ENCODE measurements at places on chromosomes 2 and 18.

DNA sequence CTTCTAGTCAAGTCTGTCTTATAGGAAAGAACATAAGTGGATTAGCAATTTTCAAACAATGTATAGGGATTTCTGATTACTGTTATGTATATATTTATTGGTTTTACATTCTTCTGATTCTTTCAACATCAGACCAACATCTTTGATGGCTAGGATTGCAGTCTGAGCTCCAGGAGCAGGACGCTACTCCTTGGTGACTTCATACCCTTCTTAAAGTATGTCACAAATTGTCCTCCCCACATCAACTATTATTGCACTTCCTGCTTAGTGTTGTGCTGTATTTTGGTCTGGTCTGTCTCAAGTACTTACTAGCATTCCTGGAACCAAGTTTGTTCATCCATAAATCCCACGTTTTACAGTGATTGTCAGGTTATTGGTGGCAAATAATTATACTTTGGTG lies 49.0 kb downstream of the MAP2 start:
- no peak for DNase-seq

- DNase-seq, result no peak
Measured at GRCh38 chr2:102342888-102343287, 12.7 kb upstream of the IL18R1 start.

DNA sequence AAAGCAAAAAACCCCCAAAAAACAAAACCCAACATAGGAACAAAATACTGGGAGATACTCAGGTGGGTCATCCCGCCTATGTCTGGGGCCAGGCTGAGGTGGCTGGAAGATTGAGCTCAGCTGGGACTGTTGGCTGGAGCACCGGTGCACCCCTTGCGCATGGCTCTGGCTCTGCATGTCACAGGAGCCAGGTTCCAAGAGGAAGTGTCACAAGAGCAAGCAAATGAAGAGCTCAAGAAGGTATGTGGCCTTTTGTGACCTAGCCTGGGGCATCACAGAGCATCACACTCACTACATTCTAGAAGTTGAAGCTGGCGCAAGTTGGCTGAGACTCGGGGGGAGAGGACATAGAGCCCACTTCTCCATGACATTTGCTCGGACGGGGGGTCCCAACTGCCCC lies 40.6 kb downstream of the PDCL3 start:
- DNase-seq, result no peak

GRCh38 chr18:49170925-49171505 lies 220.2 kb upstream of the SMAD7 start:
- DNase-seq, result no peak

GRCh38 chr2:230455005-230455684 lies 39.1 kb downstream of the SP100 start:
- no peak for DNase-seq

DNA sequence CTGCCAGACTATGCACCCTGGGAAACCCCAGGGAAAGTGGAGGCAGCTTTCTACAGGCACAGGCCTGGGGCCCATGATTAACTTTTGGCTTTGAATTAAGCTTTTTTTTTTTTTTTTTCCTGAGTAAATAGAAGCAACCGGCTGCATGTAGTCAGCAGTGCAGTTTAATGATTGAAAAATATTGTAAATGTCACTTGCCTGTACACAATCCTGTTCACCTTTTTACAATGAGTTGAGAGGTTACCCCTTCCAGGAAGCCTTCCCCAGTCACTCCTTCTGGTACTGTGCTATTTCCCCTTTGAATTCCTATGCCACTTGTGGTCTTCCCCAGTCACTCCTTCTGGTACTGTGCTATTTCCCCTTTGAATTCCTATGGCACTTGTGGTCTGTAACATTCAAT lies 475.6 kb downstream of the TDRD15 start:
- no peak for DNase-seq

GRCh38 chr18:8040021-8040420 lies 472.9 kb downstream of the PTPRM start:
- DNase-seq, result no peak

DNA sequence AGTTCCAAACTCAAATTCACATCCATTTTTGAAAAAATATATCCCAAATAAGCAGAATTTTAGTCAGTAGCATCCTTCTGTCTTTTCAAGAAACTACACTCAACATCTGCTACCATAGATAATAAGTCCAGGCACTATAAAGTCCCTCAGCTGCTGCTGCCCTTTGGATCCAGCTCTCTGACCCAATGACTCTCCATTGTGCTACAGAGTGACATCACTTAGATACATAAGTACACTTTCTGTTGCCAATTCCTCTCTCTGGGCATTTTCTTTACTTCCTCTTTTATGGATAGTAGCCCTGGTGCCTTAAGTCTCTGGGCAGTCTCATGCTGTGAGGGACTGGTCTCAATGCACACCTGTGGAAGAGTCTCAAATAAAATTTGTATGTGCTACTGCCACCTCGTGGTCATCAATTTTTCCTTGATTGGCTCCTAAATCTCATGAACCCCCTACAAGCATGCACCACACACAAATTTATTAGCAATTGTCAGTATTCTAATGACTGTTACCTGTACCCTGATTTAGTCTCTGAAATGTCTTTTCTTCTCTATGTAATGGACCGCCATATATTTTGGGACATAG lies 219.2 kb downstream of the LRP1B start:
- no peak for DNase-seq

DNA sequence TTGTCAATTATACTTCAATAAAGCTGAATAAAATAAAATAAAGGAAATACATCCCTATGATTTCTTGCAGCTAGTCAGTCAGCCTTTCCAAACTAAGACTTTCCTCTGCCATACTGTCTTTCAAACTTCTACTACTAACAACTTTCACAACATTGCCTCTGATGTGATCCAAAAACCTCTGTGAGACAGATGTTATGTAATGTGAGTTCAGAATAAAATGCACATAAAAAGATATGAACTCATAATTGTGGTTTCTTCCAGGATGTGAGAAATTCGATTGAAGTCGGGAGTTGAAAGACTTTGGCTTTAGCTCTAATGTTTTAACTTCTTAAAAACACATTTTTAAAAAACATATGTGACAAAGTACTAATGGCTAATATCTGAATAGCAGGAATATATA lies 98.7 kb downstream of the PIGN start:
- no peak for DNase-seq

GRCh38 chr2:114020668-114021067 lies 130.8 kb downstream of the ACTR3 start:
- no peak for DNase-seq

GRCh38 chr18:64017870-64018269 lies 48.0 kb downstream of the SERPINB8 start:
- DNase-seq, result no peak

- no peak for DNase-seq
Measured at GRCh38 chr2:30213326-30213725, 18.0 kb upstream of the LBH start.

GRCh38 chr2:109139002-109139401 lies 10.0 kb downstream of the SH3RF3 start:
- DNase-seq, result no peak

- no peak for DNase-seq
Measured at GRCh38 chr2:197460649-197461048, 7.3 kb downstream of the COQ10B start.

GRCh38 chr2:141523199-141523598 lies 607.6 kb downstream of the LRP1B start:
- no peak for DNase-seq

GRCh38 chr18:71523483-71524435 lies 1020.4 kb downstream of the CBLN2 start:
- no peak for DNase-seq

GRCh38 chr18:79558196-79558932 lies 121.2 kb upstream of the CTDP1 start:
- DNase-seq, result no peak

GRCh38 chr2:223081789-223082188 lies 29.8 kb downstream of the KCNE4 start:
- DNase-seq, result no peak

- DNase-seq, result no peak
Measured at GRCh38 chr18:13400636-13401315, 182.2 kb downstream of the LDLRAD4 start.

- DNase-seq, result no peak
Measured at GRCh38 chr18:30730915-30731314, 311.6 kb downstream of the DSC3 start.

- no peak for DNase-seq
Measured at GRCh38 chr18:32442575-32442974, 28.1 kb downstream of the GAREM1 start.

GRCh38 chr18:35335866-35336265 lies 8.4 kb downstream of the ZNF24 start:
- DNase-seq, result no peak

DNA sequence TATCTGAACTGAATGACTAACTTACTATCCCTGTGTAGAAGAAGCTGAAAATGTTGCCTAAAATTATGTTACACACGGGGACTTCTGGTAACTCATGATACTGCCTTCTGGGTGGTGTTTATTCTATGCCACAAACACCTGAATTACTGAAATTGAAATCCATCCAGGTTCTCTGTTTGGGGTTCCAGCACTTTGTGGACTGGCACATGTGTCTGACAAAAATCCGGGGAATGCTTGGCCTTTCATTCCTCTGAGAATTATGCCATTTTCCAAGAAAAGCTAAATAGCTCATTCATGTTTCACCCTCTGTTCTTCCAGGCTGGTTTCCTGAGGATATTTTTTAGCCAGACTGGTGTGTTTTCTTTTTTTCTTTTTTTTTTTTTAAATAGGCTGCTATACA lies 59.5 kb upstream of the POU3F3 start:
- no peak for DNase-seq

- DNase-seq, result no peak
Measured at GRCh38 chr2:48059975-48060374, 153.7 kb upstream of the FBXO11 start.

DNA sequence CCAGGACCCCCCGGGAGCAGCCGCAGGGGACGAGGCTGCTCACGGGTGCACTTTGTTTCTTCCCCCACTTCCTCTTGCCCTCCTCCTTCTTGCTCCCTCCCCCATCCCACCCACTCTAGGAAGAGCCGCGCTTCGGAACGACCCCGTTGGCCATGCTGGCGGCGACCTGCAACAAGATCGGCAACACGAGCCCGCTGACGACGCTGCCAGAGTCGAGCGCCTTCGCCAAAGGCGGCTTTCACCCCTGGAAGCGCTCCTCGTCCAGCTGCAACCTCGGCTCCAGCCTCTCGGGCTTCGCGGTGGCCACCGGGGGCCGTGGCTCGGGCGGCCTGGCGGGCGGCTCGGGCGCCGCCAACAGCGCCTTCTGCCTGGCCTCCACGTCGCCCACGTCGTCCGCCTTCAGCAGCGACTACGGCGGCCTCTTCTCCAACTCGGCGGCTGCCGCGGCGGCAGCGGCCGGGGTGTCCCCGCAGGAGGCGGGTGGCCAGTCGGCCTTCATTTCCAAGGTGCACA lies 1.3 kb downstream of the SP9 start:
- DNase-seq, result no peak

- no peak for DNase-seq
Measured at GRCh38 chr2:38581193-38582147, 21.3 kb downstream of the HNRNPLL start.

- DNase-seq, result no peak
Measured at GRCh38 chr18:38033282-38033681, 467.7 kb upstream of the CELF4 start.

DNA sequence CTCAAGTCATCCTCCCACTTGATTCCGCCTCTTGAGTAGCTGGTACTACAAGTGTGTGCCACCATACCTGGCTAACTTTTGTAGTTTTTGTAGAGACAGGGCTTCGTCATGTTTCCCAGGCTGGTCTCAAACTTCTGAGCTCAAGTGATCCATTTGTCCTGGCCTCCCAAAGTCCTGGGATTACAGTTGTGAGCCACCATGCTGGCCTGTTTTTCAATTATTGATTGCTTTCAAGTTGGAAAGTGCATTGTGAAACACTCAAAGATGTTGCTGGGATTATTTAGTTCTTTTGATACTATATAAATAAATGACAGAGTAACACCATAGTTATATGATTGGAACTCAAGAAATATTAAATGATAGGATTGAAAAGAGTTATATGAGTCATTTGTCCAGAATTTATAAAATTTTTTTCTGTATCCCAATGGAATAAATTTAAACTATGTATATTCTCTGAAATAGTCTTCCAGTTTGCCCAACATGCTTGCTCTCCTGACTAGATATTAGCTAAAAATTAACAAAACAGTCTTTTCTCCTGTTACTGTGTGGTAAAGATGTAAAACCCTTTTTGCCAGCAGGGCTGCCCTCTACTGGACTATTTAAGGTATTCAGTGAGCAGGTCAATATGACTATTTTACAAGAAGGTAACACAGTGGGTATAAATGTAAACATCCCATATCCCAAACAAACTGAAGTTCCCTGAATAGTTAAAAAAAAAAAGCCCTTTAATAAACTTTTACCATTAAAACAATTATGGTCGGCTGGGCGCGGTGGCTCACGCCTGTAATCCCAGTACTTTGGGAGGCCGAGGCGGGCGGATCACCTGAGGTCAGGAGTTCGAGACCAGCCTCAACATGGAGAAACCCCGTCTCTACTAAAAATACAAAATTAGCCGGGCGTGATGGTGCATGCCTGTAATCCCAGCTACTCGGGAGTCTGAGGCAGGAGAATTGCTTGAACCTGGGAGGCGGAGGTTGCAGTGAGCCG lies 42.7 kb downstream of the ACSL3 start:
- no peak for DNase-seq

GRCh38 chr2:121690095-121690494 lies 40.8 kb upstream of the CLASP1 start:
- DNase-seq, result no peak

DNA sequence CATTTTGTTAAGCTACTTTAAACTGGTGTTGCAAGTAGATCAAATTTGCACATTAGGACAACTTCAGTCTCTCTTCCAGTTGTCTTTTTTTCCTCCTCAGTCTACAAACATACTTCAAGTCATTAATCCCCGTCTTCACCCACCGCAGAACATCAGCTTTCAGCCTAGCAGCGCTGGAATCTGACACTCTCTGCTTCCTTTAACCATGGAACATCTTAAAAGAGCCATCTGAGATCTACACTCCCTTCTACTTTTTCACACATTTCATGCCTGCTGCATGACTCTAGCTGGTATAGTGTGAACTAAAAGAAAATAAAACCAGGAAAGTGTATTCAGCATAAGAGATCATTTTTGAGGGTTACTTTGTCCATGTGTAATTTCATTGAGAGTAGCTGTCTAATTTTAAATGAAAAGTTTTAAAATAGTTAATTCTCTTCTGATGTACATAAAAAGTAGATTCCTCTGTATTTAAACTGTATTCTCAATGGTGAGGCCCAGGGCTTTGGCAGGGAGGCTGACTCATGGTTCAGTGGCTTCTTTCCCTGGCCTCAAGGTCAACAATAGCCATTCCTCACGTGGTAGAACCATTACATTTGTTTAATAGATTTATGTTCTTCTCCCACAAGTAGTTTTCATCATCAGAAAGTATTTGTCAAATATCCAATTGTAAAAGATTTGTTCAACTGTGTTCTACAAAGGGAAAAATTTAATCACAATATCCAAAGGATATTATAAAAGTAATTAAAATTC lies 16.5 kb downstream of the SGPP2 start:
- no peak for DNase-seq

GRCh38 chr2:181395851-181396250 lies 61.3 kb upstream of the ITGA4 start:
- DNase-seq, result no peak
